ENCODE measurements at places on chromosomes 3 and 15. TPM values are rescaled to one million over a fixed set of nuclear protein-coding genes. Genes with fewer than 3 reads are reported as not detected.

GABRG3 gene
- not detected for polyA plus RNA-seq

- no peak for DNase-seq
These were observed 320.2 kb downstream of the CHST2 start for GRCh38 chr3:143439817-143440216.

GRCh38 chr3:31240874-31241273, 291.9 kb upstream of the STT3B start:
- no peak for DNase-seq

- no peak for DNase-seq
These were observed 12.4 kb downstream of the GORASP1 start for GRCh38 chr3:39094851-39095677.

GRCh38 chr15:49110158-49110944, 45.0 kb downstream of the COPS2 start:
- DNase-seq = no peak

- DNase-seq = no peak
These were observed 29.5 kb downstream of the TBC1D2B start for GRCh38 chr15:78047761-78048627.

DNA sequence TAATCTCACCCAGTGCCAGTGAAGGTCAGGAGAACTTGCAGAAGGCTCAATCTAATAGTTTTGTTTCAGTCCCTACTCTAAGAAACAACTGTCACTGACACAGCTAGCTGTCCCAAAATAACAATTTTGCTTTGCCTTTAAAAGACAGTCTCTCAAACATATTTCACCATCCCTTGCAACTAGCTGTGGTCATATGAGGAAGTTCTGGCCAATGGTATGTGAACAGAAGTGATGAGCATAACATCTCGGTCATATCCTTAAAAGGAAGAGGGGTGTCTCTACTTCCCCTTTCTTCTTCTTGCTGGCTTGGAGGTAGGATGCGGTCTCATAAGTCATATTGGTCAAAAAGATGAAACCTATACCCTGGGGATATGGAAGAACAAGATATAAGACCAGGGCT, 198.1 kb downstream of the NEK10 start:
- DNase-seq = no peak

DNA sequence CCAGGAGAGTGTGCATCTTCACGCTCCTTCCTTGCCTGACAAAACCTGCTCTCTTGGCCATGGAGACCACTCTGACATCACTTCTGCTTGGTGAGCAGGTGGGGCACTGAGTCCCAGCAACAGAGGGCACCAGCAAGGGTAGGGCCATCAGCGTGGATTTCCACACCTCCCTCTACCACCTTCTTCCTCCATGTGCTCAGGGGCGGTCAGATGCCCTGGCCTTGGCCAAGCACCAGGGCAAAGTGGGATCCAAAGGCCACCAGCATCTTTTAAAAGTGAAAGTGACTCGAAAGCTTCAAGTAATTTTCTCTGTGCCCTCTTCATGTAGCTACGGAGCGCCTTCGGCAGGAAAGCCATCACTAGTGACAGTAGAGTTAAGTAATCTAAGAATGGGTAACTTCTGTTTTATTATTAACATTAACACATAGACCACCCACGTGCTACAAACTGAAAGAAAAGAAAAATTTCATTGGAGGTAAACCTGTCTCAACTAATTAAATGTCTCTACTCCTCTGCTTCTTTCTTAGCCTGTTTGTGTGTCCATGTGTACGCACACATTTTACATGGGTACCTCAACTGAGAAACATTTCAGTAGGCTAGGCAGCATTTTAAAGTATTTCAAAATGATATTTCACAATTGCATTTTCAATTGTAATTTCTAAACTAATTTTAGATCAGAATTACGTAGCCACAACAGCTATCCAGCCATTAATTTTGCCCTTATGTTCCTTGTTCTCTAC, 57.9 kb downstream of the CHSY1 start:
- DNase-seq = no peak

IP6K2 gene
- polyA plus RNA-seq = 110 TPM

DNA sequence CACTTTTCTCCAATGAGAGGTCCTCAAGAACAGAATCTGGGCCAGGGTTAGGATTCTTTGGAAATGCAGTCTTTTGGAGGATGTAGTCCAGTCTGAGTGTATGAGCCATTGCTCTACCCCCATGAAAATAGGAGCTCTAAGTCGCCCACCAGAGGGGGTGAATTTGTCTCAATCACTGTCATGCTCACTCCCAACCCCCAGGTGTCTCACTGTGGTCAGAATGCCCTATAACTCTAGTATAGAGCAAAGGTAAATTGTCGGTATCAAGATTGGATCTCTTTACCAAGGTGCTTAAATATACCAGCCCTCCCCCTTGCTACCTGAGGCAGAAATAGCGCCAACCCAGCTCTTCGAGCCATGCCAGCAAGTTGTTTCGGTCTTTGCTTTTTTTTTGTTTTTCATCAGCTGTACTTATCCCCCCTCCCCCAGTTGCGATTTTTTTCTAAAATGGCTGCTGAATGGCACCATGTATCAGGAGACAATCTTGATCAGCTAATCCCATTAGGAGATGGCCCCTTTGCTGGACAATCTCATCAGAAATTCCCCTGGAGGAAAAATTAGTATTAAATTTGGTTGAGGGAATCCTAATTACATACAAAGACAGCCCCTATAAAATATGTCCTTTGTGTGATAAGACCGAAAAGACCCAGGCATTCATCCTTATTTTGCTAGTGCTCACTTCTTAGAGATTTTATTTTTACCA, 130.7 kb downstream of the EBLN2 start:
- no peak for DNase-seq

GRCh38 chr3:134242649-134243617, 7.7 kb downstream of the RYK start:
- peak; percentile 69 for DNase-seq

GRCh38 chr3:39222939-39223338, 30.5 kb upstream of the XIRP1 start:
- no peak for DNase-seq

DNA sequence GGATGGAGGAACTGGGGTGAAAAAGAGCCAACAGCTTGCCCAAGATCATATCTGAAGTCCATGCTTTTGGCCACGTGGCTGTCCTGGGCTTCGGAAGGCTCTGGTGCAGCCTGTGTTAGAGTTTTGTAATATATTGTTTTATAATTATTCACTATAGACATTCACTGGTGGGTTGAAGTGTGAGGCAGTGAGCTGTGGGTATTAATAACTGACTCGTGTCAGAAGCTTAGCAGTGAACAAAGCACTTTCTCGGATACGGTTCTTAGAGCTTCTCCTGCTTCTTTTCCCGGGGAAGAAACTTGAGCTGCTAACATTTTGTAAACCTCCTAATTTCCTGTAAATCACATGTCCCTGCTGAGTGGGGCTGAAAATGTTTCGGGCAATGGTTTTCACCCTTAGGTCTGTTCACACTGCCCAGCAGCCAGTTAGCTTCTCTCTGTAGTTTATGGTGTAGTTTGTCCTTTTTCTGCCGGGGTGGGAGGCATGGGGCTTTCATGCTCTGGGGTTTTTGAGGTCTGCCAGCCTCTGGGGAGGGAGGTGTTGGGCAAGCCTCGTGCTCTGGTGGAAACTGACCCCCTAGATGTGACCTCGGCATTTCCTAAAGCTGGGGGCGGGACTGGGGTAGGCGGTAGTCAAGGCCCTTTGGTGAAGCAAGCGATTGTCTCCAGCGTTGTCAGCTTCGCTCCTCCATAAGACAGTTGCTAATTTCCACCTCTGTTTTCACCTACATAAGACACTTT, 1.7 kb downstream of the MRAS start:
- DNase-seq = no peak

KLHL40 gene
- polyA plus RNA-seq = not detected

DNA sequence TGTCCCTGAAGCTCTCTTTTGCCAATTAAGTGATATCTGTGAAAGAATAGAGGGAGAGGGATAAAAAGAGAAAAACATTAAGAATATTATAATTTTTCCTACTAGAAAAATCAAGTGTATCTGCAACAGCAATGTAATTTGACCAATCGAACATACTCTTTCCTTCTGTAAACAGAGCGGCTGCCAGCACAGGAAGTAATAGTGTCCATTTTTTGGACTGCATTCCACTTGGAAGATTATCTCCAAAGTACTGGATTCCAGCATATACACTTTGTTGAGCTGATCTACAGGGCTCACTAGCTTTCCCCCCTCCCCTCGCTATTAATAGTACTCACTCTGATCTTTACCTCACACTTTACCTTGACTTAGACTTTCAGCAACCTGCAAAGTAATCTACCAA, 90.4 kb downstream of the SUCLG2 start:
- no peak for DNase-seq

DNA sequence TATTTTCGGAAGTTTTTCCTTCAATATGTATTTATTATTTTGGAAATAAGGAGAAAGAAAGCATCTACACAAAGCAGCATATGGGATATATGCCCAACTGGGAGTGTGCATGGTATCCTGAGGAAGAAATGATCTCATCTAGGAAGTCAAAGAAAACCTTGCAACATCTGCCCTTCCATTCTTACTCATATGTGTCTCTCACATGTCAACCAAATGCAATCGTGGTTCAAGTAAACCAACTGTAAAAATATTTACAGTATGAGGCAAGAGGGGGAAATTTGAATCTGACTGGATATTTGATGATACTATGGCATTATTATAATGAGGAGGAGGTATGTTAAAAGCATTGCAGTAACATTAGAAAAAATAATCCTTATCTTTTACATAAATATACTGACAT, 3.2 kb upstream of the SCG3 start:
- no peak for DNase-seq

GHRL gene
- not detected for polyA plus RNA-seq

GRCh38 chr15:89971592-89971997, 29.5 kb upstream of the ZNF710 start:
- DNase-seq = no peak

ADAMTS9 gene
- 1.1 TPM for polyA plus RNA-seq

- DNase-seq = no peak
These were observed 43.7 kb downstream of the POC1A start for GRCh38 chr3:52110502-52110901.

CCRL2 gene
- polyA plus RNA-seq = 0.16 TPM

CPN2 gene
- not detected for polyA plus RNA-seq

Measured in AG04450 (cell line).